Neural crest cell (in vitro differentiated cells): ENCODE measurements at places on chromosomes 1 and 21. TPM values are rescaled to one million over a fixed set of nuclear protein-coding genes. Genes with fewer than 3 reads are reported as not detected.

FCRL2 gene
- total RNA-seq, result not detected in 2 replicates

MRAP gene
- total RNA-seq, result not detected in 2 replicates

RNU1-2 gene
- total RNA-seq, result 2,478 and 3,042 TPM in 2 replicates

SIM2 gene
- total RNA-seq, result not detected in 2 replicates

CRP gene
- not detected in 2 replicates for total RNA-seq

PRAMEF11 gene
- total RNA-seq, result not detected in 2 replicates

- no peak for DNase-seq
- no peak overlapping the region for H3K4me3 ChIP-seq
- peaks cover 35% of the 10 kb centered on the region for H3K36me3 ChIP-seq
- no peaks in the 10 kb centered on the region for H3K27me3 ChIP-seq
Measured at GRCh38 chr1:243623841-243624240, 226.2 kb downstream of the AKT3 start.

DNA sequence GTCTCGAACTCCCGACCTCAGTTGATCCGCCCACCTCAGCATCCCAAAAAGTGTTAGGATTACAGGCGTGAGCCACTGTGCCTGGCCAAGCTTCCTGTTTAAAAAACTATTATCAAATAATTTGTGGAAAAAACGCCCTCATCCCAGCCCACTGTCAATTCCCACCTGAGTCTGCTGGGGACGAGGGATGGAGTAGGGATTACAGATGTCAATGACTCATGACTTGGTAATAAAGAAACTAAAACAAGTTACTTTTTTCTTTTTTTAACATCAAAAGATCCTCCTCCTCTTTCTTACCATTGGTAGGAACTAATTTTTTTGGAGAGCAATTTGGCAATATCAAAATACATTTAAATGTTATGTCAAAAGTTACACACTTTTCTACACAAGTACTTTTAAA is 9.7 kb downstream of the CNN3 start:
- H3K27ac ChIP-seq, result no peak overlapping the region
- H3K4me1 ChIP-seq, result peaks cover 83% of the 10 kb centered on the region
- no peak overlapping the region for H3K4me3 ChIP-seq

DNA sequence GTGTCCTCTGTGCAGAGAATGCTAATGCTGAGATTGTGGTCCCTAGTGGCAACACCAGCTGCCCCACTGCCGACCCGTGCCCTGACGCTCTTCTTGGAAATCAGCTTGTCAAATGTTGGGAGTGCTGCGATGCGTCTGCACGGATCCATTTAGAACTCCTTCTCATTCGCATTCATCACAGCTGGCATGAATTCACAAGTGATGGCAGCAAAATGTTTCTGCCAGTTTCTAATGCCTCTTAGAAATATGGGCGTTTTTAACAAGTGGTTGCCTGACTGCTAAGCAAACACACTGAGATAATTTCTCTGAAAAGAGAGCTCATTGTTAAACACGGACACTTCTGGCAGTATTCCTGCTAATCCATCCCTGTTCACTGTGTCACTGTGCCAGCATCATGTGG is 131.9 kb upstream of the KCNJ6 start:
- no peak for DNase-seq
- peaks cover 6% of the 10 kb centered on the region for H3K4me1 ChIP-seq
- no peaks in the 10 kb centered on the region for H3K27me3 ChIP-seq
- no peaks in the 10 kb centered on the region for H3K36me3 ChIP-seq

DNA sequence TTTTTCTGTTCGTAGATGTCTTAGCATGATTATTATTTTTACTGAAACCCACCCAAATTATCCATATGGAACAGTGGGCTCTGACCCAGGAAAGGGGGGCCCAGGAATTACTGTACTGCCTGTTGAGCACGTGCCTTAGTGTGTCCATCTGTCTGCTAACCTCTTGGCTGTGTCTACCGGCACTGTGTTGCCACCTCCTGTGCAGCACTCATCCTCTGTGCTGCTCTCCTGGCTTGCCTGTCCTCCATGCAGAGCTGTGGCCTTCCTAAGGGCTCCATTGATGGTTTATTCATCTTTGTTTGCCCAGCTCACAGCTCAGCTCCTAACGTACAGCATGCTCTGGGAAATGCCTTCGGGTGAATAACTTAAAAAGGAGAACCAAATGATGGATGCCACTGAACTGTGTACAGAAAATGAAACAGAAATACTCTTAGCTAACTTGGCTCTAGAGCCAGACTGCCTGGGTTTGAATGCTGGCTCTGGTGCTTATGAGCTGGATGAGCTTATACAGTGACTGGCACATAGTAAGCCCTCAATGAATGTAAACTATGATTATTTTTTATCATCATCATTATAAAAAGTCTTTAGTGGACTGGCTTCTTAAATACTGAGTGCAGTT is 11.4 kb upstream of the RPTN start:
- H3K27ac ChIP-seq, result no peak overlapping the region
- no peak for DNase-seq
- H3K4me1 ChIP-seq, result no peaks in the 10 kb centered on the region
- no peak overlapping the region for H3K4me3 ChIP-seq
- H3K36me3 ChIP-seq, result no peaks in the 10 kb centered on the region
- no peaks in the 10 kb centered on the region for H3K27me3 ChIP-seq

DNA sequence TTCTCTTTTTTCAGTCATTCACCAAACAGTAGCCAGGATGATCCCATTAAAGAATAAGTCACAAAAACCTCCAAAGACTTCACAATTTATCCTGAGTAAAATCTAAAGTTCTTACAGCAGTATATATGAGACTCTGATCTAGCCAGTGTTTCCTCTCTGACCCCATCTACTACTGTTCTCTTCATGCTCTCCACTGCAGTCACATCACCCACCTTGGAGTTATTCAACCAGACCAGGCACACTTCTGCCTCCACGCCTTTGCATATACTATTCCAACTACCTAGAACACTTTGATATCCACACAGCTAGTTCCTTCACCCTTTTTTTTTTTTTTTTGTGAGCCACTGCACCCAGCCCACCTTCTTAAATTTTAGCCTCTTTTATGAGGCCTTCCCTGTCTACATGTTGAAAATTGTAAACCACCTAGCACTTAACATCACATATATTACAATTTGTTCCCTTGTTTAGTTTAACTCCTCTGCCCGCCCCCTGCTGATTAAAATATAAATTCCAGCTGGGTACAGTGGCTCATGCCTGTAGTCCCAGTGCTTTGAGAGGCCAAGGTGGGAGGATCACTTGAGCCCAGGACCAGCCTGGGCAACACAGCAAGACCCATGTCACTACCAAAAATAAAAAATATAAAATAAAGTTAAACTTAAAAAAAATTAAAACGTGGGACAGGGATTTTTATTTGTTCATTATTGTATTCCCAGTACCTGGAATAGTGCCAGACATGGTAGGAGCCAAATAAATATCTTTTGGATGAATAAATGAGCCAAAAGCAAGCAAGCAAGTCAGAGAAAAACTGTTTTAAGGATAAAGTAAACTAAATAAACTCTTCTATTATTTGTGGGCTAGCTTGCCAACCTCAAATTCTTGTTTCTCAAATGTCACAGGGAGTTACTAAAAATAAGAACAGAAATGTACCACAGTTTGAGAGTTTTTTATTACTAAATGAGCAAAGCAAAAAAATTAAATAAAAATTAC is 35.2 kb upstream of the MUTYH start:
- no peak for DNase-seq
- no peaks in the 10 kb centered on the region for H3K36me3 ChIP-seq
- H3K27me3 ChIP-seq, result peaks cover 5% of the 10 kb centered on the region
- H3K4me1 ChIP-seq, result no peaks in the 10 kb centered on the region

- H3K27me3 ChIP-seq, result no peaks in the 10 kb centered on the region
- peaks cover 3% of the 10 kb centered on the region for H3K36me3 ChIP-seq
- no peak for DNase-seq
- no peak overlapping the region for H3K27ac ChIP-seq
Measured at GRCh38 chr1:100722221-100722620, 2.7 kb downstream of the VCAM1 start.

DNA sequence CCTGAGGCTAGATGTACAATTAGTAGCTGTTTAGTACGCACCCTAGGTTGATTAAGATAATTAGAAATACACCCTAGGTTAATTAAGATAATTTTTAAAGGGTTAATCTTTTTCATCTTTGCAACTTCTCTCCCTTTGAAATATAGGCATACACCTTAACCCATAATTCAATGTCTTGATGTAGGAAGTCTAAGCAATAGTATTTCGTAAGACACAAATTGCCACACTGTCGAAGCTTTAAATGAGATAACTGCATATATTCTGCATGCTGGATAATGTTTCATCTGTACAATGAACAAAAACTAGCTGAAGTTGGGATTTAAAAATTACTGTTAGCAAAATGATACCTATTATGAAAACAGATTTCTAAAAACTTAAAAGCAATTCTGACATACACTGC is 122.9 kb downstream of the EVI5 start:
- H3K4me3 ChIP-seq, result no peak overlapping the region
- H3K27ac ChIP-seq, result no peak overlapping the region
- no peak for DNase-seq
